BE2C (cell line): ENCODE measurements at places on chromosomes 6 and 20.

- no peak for DNase-seq
These were observed 192.4 kb upstream of the MYLIP start for GRCh38 chr6:15936503-15936902.

DNA sequence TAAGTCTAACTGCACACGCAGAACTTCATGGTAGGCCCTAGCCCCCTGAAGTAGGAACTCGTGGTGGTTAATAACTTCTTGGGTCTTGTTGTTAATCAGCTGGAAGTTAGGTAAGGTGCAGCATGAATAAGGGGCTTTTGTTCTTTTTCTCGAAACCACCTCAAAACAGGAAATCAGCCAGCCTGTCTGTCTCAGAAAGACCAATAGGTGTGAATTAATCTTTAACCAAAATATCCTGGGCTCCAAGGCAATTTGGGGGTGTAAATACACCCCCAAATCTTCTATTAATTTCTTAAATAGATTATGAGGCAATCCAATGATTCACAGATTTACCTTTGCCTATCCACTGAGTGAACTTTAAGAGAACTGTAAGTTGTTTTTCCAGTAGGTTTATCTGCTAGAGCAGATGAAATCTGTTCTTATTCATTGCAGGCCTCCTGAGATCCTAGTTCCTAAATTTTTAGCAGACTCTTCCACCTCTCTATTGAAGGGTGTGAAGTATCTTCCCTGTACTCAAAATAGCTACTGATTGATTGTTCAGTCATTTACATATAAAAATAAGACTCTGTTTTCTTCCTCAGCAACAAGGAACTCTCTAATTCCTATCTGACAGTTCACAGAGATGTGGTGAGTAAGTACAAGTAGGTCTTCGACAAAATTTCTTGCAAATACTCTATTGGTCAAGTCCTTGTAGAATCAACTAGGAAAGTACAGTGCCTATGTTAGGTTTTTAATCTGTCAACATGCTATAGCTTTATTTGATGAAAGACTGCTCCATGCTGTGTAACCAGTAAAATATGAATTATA, 427.1 kb upstream of the NOX3 start:
- DNase-seq, result no peak

- peak; percentile 19 for DNase-seq
These were observed 19.9 kb downstream of the DSP start for GRCh38 chr6:7561153-7561964.

- DNase-seq, result no peak
These were observed 22.1 kb downstream of the BACH2 start for GRCh38 chr6:90274451-90275030.

DNA sequence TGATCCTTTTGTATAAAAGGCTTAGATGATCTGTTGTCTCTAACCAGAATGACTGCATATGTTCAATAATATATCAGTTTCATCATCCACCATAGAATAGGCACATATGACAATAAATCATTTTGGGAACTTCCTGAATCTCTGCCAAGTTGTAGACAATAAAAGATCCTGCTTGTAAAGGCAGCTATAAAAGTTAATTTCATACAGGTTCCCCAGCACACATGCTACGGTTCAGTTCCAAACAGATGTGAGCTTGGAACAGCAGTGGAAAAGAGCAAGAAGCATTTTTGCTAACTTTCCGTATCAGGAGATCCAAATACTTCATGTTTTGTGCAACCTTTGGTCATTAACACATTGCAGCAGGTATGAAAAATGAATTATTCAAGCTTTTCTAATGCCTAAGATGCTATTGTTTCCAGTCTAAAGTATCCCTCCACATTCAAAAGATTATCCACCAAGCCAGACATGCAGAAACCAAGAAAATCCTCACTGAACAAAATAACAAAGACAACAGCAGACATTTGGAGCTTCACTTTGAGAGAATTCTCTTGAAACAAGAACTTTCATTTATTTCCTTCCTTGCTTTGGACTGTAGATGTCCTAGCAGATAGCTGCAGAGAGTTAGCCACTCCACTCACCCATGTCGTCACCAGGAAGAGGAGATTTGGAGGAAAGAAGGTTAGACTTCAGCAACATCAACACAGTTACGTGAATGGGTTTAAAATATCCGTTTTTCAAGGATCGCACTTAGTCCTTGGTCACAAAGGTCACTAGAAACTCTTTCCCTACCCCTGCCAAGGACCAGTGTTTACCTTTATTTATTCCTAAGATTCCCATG, 453.5 kb upstream of the JARID2 start:
- DNase-seq, result no peak

- no peak for DNase-seq
These were observed 598 bp downstream of the FABP7 start for GRCh38 chr6:122780114-122780513.

DNA sequence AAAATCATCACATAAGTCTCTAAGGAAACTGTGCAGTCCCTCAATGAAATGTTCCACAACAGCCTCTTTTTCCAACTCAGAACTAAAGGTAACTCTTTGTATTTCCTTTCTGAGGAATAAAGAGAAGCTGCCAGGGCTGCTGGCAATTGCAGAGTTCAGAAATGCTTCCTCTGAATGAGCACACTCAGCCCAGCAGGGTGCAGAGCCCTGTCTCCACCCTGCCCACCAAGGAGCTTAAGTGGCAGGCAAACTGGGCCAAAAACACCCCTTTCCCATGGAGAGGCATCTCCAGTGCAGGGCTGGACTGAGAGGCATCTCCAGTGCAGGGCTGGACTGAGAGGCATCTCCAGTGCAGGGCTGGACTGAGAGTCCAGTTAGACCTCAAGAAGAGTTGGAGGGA, 255.4 kb downstream of the GMPR start:
- DNase-seq, result no peak

- no peak for DNase-seq
These were observed 22.2 kb upstream of the TXLNB start for GRCh38 chr6:139313784-139314545.

DNA sequence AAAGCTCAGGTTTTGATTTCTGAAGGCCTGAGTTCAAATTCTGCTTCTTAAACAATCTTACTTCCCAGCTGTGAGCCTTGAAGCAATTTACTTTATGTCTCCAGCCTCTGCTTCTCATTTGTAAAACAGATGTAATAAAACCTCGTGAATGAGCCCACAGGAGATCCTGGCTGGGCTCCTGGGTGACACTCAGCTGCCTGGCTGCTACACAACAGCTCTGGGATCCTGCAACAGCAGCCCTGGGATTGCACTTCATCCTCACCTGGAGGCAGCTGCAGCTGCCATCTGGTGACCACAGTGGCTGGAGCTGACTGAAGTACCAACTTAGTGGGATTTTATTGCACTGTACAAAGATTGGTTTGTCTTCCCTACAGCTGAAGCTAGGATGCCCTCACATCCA, 98.6 kb downstream of the NDUFAF5 start:
- no peak for DNase-seq

GRCh38 chr6:1865585-1865984, 255.9 kb downstream of the FOXC1 start:
- DNase-seq, result no peak

DNA sequence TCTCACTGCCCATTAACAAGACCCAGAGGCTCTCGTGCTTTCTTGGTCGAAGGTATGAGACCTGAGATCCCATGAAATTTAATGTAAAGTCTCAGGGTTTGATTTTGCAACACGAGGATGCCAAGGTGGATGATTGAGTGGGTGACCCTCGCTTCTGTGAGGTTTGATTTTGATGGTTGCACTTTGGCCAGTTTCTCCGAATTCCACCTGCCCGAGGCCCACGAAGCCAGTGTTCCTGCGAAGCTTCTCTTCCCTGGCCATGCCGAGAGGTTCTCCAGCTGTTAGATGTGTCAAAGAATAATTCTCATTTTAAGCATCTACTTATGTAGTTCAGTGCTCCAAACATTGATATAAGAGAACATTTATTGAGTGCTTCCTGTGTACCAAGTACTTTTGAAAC, at the start of gene KIF25:
KIF25 (plus strand) TSS at position 30 of the 400 bp plus-strand sequence. CDS start 31,915 bp downstream, outside the sequence.
- DNase-seq, result no peak

DNA sequence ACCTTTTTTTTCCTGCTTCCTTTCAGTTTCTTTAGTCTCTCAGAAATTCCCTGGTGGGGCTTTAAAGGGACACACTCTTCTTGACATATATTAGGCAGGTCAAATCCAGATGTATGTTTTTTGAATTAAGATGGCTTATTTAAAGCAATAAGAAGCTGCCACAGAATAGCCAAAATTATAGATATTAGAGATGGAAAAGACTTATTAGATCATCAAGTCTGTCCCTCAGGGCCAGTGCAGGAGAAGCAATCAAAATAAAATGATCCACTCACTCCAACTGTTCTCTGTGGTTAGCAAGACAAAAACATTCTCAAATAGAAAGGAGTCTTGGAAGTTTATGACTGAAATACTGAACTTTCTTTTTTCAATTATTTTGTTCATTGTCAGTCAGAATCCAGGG, 462.8 kb downstream of the CDC5L start:
- DNase-seq, result no peak

- DNase-seq, result no peak
These were observed 20.3 kb downstream of the CCDC170 start for GRCh38 chr6:151514000-151514730.

DNA sequence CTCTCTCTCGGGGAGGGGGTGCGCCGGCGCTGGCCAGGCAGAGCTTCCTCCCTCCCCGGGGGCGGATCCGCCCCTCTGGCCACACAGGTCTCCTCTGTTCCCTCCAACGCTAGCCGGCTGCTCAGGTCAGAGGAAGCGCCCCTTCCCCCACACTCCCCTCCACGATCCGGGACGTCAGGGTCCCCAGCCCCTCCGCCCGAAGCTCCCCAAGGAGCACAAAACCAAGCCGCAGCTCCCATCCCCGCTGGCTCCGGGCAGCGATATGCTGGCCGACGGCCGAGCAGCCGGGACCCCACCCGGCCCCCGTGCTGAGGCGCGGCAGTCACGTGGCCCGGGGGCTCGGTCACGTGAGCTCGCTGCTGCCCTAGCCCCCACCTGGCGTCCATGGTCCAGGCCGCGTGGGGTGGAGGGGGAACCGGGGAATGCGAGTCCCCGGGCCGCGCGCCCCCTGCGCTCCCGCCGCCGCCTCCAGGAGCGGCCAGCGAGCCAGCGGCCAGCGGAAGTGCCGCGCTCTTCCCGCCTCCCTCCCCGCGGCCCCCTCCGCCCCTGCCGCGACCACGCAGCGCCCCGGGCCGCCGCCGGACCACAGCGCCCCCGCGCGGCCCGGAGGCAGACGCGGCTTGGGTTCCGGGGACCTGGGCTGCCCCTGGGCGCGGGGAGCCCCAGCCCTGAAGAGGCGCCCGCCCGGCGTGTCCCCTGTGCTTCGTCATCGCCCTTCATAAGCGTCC, at the start of gene SLC35B2:
SLC35B2 (minus strand) TSS at position 504 of the 728 bp plus-strand sequence; CDS start at position 386, 118 bp downstream.
- DNase-seq, result peak; percentile 78

- no peak for DNase-seq
These were observed 117.4 kb downstream of the TBC1D32 start for GRCh38 chr6:121216928-121217327.

DNA sequence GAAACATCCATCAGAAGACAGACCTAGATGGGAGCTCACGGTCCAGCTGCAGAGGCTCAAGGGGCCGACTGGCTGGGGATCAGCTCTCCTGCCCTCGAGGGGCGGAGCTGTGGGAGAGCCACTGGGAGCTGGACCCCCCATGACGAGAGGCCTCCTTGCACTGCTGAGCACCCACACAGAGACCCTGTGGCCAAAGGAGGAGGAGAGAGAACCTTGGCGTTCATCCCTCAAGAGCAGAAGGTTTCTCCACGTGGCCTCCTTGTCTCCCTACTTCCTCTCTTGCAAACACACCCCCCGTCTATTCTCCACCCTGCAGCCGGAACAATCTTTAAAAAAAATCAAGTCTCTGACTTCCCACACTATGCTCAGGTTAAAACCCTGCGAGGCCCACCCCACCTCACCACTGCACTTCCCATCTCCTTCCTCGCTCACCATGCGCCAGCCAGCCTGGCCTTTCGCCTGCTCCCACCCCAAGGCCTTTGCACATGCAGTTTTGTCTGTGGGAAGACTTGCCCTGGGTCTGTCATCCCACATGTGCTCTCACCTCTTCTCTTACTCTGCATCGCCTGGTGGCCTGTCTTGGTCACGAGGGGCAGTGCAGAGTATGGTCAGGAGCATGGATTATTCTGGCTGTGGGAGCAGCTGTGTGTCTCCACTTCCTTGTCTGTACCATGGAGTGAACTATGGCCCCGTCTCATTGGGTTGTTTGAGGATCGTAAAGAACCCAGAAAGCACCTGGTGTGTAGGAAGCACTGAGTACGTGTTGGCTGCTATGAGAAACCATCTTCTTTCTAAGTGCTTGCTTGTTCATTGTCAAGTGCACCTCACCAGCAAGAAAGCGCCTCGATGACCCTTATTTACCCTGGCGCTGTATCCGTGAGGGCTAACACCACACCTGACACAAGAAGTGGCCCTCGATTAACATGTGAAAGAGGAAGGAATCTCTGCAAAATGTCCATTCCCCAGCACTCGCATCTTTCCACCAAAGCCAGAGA, 32.9 kb downstream of the PMEPA1 start:
- DNase-seq, result no peak

- no peak for DNase-seq
These were observed 122.6 kb downstream of the EDN3 start for GRCh38 chr20:59422872-59423544.

DNA sequence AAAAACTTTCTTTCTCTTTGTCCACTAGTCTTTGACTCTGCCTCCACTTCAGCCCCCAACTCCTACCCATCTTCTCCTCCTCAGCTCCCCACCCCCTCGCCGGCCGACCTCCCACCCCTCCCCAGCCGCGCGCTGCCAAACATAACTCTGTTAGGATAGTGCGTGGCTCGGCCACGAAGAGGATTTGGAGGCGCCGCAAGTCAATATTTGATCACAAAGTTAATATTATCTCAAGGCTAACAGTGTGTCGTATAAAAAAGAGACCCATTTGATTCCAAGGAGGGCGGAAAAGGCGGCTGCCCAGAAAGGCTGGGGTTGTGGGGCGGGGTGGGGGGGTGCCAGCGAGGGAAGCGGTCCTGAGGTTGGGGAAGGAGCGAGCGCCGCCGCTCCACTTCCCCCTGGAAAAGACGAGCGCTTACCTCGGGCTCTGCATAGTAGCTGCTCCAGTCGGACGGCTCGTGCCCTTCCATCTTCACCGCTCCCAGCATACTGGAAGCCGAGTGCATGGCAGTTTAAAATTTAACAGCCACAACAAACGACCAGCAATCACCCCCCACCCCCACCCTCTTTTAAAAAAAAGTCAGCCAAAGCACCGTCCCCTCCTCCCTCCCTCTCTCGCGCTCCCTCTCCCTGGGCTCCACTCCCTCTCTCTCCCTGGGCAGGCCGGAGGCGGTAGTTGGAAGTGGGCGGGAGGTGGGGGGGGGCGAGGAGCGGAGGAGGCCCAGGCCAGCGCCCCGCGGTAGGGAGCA, 425 bp downstream of the FOXA2 start:
- no peak for DNase-seq

GRCh38 chr6:154749341-154749740, 16.1 kb downstream of the SCAF8 start:
- no peak for DNase-seq
